Activated CD8-positive, alpha-beta memory T cell treated with anti-CD3 and anti-CD28 coated beads, Interleukin-2, amount 50 U/mL, for 4 hours (primary cell): ENCODE measurements at places on chromosomes 12 and 14.

GRCh38 chr14:59117754-59118528 lies 70.5 kb upstream of the DAAM1 start:
- DNase-seq: no peak

- peak; percentile 66 for DNase-seq
Measured at GRCh38 chr12:11581179-11581755, 68.2 kb upstream of the ETV6 start.

DNA sequence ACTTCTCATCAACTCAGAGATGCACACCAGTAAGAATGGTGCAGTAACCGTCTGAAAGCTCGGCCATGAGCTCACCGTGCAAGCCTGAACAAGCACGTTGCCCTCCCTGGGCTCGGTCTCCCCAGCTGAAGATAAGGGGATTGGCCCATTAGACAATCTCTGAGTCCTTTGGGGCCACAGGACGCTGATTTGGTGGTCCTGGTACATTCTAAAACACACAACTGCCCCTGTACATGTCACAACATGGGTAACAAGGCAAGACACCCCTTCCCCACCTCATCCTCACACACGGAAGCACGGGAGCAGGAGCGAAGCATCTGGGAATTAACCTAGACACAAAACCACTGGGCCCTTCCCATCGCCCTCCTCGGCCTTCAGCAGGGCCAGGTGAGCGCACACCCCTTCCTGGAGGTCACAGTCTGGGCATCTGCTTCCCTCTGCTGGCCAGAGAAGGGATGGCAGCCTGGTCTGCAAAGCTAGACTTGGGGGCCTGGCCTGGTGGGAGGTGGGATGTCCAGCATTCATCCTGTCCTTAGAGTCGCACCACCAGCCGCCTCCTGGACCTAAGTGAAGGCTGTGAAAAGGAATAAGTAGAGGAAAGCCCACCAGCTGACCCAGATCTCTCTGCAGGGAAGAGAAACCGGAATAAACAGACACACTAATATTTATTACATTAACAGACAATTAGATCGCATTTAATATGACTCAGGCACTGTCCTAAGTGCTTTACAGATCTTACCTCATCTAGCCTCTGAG lies 18.9 kb upstream of the SMUG1 start:
- DNase-seq: peak; percentile 83

GRCh38 chr12:24754690-24755638 lies 193.9 kb downstream of the BCAT1 start:
- no peak for DNase-seq

GRCh38 chr14:103594265-103594664 lies 31.5 kb downstream of the COA8 start:
- DNase-seq: no peak

GRCh38 chr12:53279283-53279869 lies 11.3 kb downstream of the ESPL1 start:
- DNase-seq: no peak
